Activated T-helper 1 cell treated with anti-CD3 and anti-CD28 coated beads, Interleukin-12 subunit alpha, Interleukin-12 subunit beta, Interleukin-2, Interleukin-4 antibody, amounts not matched to agents 30 ng/mL and 10 ng/mL and 1 ng/mL, durations not matched to agents 14 hours and 24 hours and 36 hours (primary cell): ENCODE measurements at places on chromosomes 6 and 20.

- no peak for DNase-seq
These were observed 90.1 kb downstream of the CAP2 start for GRCh38 chr6:17483391-17484016.

- no peak for DNase-seq
These were observed 61.3 kb upstream of the RNF24 start for GRCh38 chr20:4076671-4077070.

DNA sequence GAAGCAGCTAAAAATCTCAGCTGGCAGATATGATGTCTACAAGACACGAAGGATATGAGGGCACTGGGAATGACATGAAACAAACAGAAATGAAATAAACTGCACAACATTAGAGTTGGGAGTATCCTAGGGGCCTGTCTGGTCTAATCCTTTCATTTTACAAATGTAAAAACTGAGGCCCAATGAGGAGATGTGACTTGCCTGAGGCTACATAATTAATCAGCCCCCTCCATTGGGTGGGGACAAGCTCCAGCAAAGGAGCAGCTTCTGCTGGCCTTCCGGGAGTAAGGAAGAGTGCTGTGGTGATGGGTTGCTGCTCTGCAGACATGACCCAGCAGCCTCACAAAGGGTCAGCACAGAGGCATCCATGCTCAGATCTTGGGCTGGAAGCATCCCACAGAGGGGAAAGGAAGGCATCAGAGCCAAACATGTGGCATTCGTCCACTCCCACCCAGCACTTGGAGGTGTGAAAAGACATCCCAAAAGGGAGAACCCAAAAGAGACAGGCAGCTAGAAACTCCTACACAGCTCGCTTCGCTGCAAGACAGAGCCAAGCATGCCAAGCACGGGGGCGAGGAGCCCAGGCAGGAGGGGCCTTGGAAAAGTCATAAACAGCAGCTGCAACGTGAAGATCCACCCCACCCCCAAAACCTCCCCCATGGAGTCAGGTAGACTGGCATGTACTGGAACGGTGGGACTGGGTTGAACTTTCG, 183.7 kb downstream of the UNC5CL start:
- DNase-seq: no peak

DNA sequence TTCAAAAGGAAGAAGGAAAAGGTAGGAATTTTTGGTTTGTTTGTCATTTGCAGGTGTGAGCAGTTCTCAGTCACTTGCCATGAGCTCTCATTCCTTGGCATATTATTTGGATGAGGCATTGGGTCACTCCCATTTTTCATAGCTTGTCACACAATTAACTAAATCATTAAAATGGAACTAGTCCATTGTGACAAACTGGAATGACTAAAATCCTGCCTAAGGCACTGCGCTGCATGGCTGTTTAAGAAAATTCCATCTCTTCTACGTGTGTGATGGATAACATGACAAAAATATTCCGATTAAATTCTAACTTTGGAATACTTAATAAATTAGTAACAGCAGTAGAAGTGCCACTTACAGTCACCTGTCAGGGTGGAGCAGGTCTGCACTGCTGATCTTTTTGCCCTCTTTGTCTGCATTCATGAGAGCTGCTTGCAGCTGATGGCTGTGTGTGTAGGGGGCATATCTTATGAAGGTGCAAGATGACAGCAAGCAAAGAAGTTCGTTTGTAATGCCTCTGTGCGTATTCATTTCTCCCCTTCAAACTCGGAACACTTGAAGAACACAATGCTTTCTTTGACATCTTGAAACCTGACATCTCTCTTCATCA, 1292.6 kb upstream of the MAP3K7 start:
- DNase-seq: no peak

DNA sequence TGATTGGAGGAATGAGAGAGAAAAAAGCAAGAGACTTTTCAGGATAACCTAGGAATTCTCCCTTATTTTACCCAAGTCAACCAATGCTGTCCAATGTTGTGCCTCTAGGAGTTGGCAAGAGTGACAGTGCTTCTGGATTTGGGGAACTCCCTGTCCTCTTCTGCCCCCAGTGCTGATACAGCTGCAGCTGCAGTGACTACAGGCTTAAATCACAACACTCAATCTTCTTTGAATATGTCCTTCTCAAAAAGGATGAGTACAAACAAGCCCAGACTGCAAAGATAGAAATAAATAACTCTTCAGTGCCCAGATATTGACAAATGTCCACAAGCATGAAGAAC, 141.0 kb upstream of the COL21A1 start:
- DNase-seq: no peak

DNA sequence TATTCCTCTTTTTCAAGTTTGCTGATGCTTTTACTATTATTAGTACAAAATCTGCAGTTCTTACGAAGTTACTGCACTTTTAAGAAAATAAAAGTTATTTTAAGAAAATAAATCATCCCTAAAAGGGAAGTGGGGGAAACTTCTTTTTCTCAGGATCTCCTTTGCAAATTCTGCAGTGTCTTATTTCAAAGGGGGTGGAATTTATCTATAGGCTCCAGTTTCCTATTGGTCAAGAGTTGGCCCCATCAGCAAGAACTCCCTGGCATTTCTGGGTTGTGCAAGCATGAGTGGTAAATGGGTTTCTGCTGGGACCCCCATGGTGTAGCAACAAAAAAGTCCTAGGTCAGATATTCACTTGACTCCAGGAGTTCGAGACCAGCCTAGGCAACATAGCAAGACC, 136.3 kb upstream of the PRDM1 start:
- DNase-seq: no peak

DNA sequence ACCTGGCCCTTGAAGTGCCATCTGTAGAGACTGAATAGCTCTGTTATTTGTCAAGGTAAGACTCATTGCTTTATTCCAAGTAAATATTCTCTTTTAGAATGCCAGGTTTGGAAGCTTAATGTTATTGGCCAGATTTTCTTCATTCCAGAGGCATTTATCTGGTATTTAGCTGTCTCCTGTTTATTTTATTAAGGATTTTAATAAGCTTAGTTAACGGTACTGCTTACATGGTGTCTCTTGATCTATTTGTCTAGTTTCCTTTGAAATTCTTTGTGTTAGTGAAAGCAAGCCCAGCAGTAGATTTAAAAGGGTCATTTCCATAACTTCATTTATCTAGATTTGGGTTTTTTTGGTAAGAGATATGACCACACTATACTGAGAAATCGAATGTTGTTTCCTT, 7.7 kb downstream of the RALY start:
- DNase-seq: no peak

DNA sequence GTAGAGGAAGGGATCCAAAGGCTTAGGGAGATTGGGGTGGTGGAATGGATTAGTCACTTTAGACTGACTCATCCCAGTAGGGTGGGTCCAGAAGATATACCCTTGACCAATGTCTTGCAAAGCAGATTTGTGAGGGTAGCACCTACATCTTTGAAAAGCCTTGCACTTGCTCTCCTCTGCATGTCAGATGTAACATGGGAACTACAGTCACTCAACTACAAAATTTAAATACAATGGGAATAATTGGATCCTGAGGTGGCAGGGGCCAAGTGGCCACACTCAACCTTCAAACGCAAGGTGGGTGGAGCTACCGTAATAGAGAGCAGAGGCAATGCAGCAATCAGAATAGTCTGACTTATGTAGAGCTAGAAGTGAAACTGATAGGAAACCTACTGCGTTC, 71.2 kb downstream of the ME1 start:
- DNase-seq: no peak

- no peak for DNase-seq
These were observed 16.1 kb upstream of the VSTM2L start for GRCh38 chr20:37886851-37887297.

DNA sequence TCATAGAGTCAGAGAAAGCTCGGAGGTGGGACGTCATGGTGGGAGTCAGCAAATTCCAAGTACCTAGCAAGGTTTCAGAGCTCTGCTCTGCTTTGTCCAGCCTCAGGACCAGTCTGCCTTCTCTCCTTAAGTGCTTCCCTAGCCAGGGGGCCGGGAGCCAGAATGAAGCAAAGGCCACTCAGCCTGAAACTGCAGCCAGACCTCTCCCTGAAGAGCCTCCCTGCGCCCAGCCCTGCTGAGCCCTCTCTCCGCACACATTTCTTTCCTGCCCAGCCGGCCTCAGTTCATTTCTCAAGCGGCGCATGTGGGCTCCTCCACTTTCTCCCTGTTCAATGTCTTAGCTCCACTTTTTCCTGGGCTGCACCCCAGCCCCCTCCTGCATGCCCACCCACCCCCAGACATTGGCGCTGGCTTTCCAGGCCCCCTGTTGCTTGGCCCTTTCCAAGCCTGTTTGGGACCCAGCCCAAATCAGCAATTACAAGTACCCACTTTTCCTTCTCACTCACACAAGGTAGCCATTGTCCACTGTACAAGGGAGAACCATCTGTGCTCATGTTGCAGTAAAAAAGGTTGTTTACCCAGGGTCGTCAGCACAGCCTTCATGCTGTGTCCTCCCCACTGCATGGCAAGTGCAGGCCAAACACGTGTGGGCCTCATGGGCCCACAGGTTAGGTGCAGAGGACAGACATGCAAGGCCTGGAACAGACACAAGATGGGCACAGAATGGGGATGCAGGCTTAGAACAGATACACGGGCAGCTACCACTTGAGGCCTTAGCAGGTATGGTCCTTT, 147.1 kb downstream of the MRPL14 start:
- no peak for DNase-seq

- DNase-seq: peak; percentile 44
These were observed at the start of gene LPIN3 for GRCh38 chr20:41340327-41341055. LPIN3 (plus strand) TSS chr20:41340821; CDS start chr20:41345804, 4,983 bp downstream.

DNA sequence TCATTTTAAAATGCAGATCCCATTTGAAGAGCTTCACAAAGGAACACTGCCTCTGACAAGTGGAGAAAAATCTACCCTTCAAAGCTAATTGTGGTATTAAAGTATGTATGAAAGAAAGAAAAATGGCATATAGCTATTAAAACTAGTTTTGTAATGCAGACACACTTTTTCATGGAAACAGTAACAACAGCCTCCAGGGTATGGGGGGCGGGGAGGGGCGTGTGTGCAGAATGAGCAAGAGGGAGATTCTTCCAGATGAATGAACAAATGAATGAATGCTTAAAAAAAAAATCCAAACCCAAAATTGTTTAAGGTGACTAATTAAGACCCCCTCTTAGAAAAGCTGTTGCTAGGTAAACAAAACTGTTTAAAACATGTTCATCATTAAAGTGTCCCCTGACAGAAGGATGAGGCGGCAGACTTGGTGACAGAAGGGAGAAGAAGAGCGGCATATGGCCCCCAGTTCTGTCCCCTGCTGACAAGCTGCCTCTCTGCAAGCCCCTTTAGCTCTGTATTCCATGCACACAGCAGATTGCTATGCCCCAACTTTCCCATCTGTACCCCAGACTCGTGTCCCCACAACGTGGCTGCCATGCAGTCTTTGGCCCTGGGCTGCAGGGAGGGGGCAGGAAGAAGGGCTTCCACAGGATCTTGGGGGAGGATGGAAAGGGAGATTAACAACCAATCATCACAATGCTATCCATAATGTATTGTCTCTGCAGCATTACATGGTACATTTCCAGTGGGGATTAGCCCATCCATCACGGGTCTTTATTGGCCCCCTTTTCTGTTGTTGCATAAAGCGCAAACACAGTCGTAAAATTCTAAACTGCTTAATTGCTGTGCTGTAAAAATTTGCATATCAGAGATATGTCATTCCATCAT, 108.4 kb upstream of the OLIG3 start:
- DNase-seq: no peak

DNA sequence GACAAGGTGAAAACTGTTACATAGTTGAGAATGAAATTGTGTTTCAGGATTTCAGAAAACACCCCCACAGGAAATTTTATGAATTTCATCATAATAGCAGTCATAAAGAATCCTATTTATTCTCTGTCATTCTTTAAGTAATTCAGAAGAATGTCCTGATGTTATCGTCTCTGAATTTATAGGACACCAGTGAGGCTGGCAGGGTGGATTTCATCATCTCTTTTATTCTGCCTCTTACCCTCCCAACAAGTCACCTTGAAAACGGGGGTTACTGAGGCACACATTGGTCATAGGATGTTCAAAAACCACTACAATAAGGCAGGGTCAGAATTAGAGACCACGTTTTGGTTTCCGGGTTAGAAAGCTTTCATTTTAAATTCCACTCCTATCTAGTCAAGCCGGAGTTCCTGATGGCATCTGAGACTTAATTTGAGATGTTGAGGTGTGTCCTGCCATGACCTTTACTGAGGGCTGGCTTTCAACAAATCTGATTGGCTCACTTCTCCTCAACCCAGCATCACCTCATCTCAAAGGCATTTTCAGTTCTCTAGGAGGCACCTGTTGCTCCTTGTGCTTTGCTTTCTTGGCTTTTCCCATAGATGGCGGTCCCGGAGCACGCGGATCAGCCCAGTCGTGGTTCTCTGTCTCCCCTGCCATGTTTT, 230.6 kb upstream of the SUPT3H start:
- no peak for DNase-seq

GRCh38 chr20:33443006-33443511, 504 bp downstream of the SNTA1 start:
- DNase-seq: peak; percentile 19

- peak; percentile 55 for DNase-seq
These were observed at the start of gene ULBP3 for GRCh38 chr6:150068720-150069648. ULBP3 (minus strand) TSS chr6:150069121; CDS start chr6:150069066, 55 bp downstream.

DNA sequence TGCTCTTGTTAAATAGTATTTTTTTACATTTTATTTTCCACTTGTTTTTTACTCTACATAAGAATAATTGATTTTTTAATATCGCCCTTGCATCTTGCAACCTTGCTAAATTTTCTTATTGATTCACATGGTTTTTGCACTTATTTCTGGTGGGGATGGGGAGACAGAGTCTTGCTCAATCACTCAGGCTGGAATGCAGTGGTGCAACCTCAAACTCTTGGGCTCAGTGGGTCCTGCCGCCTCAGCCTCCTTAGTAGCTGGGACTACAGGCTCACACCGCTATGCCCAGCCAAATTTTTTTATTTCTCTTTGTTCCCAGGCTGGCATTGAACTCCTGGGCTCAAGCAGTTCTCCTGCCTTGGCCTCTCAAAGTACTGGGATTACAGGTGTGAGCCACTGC, 30.3 kb downstream of the LIN28B start:
- no peak for DNase-seq

DNA sequence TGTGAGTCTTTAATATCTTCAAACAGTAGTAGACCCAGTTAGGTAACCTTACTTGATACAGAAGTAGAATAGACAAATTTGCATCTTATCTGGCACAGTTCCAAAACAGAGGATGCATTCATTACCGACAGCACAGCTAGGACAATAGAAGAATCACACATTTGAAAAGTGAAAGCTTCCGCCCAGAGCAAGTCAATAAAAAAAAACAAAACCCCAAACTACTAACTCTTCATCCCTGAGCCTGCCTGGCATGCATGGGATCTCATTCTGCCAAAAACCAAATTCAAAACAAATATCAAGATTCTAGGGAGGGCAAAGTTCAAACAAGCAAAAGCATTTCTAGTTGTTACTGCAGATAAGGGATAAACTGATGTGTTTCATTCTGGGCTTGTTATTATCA, 235.4 kb downstream of the BTBD9 start:
- DNase-seq: no peak

DNA sequence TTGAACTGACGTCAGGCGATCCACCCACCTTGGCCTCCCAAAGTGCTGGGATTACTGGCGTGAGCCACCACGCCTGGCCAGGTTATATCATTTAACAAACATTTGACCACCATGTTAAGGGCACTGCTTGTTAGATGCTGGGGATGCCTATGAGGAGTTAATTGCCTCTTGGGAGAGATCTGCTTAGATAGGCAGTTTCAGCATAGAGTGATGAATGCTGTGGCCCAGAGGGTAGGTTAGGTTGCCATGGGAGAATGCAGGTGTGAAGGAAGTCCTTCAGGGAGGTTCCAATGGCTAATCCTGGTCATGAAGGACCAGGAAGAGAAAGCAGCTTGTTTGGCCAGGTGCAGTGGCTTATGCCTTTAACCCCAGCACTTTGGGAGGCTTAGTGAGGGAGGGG, 17.0 kb downstream of the PHF20 start:
- no peak for DNase-seq

GRCh38 chr6:46584586-46584985, 68.0 kb downstream of the CYP39A1 start:
- no peak for DNase-seq
